ENCODE measurements at places on chromosomes 5 and 9.

DNA sequence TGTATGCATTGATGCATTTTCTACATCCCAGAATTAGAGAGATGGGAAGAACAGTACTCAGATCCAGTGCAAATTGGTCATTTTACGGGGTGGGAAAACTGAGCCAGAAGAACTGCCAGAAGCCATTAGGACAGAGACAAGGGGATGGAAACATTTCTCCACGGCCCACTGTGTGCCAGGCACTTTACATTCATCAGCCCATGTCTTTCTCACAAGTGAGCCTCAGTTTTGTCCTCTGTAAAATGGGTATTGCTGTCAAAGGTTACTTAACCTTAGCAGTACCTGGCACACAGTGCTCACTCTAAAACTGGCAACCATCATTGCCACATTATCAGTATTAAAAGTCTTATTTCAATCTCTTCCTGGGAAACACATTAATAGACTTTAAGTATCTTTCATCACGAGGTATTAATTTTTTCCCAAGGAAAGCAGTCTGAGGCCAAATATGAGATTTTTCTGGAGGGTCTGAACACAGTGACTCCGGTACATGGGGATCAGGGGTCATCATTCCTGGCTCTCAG, 5.2 kb downstream of the DUSP1 start:
- no peak for DNase-seq

GRCh38 chr5:62791059-62791458, 212.4 kb downstream of the LRRC70 start:
- DNase-seq: no peak

DNA sequence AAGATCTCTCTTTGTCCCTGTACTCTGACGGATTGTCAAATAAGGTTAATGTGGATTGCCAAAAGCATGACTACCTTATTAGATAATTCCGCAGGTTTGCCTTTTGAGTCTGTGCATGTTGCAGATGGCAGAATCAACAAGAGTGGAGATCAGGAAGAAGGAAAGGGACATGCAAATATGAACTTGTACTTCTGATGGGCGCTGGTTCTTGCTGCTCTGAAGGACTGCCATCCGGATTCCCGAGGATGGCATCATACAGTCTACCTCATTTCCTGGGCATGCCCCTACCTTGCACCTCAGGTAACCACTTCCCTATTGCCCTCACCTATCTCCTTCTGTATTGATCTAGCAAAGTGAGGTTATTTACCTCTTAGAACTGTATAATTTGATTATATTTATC, 504.2 kb downstream of the ACTL7B start:
- DNase-seq: no peak

GRCh38 chr5:14588758-14589543, 7.4 kb downstream of the OTULINL start:
- DNase-seq: no peak

- peak; percentile 70 for DNase-seq
Measured at GRCh38 chr5:80191991-80192398, 63.9 kb downstream of the SERINC5 start.

DNA sequence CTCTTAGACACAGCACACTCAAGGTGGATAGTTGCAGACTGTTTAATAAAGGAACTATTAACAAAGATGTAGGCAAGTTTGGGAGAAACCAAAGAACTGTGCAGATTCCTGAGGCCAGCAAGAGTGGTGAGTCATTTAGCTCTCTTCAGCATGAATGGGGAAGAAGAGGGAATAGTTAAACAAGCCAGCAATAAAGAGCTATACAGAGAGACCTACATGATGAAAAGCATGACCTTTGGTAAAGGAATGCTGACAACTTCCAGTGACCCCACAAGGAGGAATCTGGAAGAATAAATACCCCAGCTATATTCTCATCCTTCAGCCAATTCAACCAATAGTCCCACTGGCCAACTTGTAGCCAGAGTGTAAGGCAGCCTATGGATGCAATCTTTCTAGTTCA, 706.0 kb upstream of the GRAMD2B start:
- no peak for DNase-seq

GRCh38 chr9:114366334-114367128, 21.3 kb downstream of the AKNA start:
- no peak for DNase-seq

GRCh38 chr9:82558855-82559630, 503.9 kb downstream of the RASEF start:
- no peak for DNase-seq

DNA sequence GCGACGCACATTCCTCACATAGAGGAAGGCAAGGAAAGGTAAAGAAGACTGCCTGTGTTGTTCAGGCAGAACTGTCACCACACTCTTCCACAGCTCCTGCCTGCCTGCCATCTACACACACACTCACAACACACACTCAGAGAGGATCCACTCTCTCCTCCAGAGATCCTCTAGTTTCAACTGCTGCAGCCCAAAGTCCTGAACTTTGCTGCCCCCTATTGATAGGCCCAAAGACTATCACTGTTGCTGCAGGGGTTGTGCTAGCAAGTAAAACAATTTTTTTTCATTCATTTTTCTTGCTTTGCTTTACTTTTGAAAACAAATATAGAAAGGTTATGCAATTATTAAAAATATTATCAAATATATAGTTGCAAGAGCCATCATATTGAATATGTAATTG, 5.9 kb upstream of the CFAP90 start:
- DNase-seq: peak; percentile 78

DNA sequence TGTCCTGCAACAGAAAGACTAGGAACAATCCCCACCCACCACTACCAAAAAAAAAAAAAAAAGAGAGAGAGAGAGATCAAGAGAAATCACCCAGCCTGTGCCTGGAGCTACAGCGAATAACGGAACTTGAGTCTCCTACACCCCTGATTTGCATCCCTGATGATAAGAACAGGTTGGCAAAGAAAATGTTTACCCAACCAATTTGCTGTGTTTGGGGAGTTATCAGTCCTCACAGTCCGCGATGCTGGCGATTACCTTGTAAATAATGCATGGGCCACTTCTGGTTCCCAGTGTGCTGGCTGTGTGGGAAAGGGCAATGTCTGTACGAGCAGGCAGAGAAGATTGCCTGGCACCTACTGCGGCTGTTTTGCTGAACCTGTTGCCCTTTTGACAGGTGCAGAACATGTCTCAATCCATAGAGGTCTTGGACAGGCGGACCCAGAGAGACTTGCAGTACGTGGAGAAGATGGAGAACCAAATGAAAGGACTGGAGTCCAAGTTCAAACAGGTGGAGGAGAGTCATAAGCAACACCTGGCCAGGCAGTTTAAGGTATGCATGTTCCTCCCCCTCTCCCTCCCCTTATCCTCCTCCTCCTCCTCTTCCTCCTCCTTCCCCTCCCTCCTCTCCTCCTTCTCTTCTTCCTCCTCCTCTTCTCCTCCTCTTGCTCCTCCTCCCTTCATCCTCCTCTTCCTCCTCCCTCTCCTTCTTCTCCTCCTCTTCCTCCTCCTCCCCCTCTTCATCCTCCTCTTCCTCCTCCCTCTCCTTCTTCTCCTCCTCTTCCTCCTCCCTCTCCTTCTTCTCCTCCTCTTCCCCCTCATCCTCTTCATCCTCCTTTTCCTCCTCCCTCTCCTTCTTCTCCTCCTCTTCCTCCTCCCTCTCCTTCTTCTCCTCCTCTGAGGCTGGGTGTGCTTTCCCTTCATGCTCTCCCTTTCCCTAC, 8.3 kb downstream of the OLFM1 start:
- DNase-seq: no peak

GRCh38 chr9:116975126-116975525, 288.0 kb downstream of the TRIM32 start:
- DNase-seq: no peak

GRCh38 chr5:59922220-59922619, 28.7 kb upstream of the PDE4D start:
- no peak for DNase-seq

GRCh38 chr5:87787625-87788256, 375.0 kb upstream of the CCNH start:
- no peak for DNase-seq

DNA sequence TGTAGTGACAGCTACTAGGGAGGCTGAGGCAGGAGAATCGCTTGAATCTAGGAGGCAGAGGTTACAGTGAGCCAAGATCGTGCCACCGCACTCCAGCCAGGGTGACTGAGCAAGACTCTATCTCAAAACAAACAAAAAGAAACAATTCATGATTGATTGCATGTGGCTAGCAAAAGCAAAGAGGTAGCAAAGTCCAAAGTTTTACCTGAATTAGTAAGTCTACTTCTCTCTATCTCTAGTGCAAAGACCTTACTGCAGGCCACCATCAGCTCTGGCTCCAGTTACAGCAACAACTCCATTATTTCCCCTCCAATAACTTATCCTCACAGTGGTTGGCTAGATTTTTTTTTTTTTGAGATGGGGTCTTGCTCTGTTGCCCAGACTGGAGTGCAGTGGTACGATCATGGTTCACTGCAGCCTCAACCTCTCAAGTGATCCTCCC, 6.2 kb upstream of the SAR1B start:
- no peak for DNase-seq

GRCh38 chr9:38339087-38339486, 53.4 kb upstream of the ALDH1B1 start:
- DNase-seq: no peak

GRCh38 chr5:101878190-101878589, 417.9 kb downstream of the SLCO4C1 start:
- no peak for DNase-seq

DNA sequence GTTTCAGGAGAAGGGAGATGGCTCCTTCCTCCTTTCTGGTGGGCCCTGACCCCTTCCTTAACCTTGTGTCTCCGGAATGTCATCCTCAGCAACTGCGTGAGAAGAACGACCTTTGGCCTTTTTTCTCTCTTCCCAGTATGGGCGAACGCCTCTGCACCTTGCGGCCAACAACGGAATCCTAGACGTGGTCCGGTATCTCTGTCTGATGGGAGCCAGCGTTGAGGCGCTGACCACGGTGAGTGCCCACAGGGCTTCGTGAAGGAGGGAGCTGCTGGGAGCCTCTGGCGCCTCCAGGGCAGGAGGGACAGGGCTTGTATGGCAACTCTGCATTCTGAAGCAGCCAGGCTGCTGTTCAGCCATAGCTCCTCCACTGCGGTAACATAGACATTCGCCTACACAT, 68.0 kb upstream of the CTSL start:
- no peak for DNase-seq

DNA sequence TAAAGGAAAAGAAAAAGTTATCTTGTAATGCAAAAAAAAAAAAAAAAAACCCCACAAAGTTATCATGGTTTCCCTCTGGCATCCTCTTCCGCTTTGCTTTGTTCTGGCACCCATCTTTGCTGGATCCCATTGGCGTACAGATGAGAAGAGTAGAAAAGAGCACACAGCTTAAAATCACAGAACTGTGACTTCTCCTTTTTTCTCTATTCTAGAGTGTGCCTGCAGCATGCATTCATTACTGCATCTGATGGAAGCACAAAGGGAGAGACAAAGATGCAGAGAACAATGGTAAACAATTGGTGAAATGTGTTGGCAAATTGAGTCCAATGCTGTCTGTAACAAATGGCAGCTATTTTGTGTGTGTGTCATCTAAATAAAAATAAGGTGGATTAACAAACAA, 440.8 kb upstream of the PIK3R1 start:
- DNase-seq: peak; percentile 21

DNA sequence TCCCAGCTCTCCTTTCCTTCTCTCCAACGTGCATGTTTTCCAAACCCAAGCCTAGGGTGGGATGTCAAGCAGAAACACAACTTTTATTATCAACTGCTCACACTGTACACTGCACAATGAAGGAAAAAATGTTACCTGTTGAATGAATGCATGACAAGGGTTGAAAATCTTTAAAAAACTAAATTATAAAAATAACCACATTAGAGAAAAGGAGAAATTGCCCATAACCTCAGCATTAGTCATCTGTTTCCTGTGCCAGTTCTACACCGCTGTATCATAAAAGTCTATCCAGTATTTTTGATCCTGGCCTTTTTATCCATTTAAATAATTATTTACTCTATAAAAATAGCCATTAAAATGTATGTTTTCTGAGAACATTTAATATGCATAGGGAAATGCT, 101.1 kb downstream of the APBA1 start:
- DNase-seq: no peak

GRCh38 chr5:167797933-167798332, 493.5 kb upstream of the WWC1 start:
- DNase-seq: no peak

DNA sequence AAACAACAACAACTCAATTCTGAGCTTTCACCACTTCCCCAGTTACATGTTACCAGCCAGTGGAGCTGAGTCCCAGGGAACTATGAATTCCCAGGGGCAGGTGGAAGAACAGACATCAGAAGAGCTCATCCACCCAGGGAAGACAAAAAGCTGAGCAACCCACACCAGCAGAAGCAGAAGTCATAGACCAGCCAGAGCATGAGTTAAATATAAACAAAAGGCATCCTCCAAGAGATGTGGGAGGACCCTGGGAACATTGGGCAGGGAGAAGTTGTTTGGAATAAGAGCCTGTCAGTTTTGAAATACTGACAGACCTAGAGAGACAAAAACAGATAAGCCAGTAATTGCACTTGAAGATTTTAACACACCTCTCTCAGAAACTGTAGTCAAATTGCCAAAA, 102.3 kb upstream of the LMX1B start:
- no peak for DNase-seq

- DNase-seq: no peak
Measured at GRCh38 chr9:88746029-88746742, 211.2 kb downstream of the NXNL2 start.

GRCh38 chr5:15547261-15547839, 47.4 kb downstream of the FBXL7 start:
- DNase-seq: no peak

- DNase-seq: no peak
Measured at GRCh38 chr9:90162326-90162725, 480.3 kb downstream of the DIRAS2 start.

- no peak for DNase-seq
Measured at GRCh38 chr5:168152660-168153059, 138.8 kb upstream of the WWC1 start.

DNA sequence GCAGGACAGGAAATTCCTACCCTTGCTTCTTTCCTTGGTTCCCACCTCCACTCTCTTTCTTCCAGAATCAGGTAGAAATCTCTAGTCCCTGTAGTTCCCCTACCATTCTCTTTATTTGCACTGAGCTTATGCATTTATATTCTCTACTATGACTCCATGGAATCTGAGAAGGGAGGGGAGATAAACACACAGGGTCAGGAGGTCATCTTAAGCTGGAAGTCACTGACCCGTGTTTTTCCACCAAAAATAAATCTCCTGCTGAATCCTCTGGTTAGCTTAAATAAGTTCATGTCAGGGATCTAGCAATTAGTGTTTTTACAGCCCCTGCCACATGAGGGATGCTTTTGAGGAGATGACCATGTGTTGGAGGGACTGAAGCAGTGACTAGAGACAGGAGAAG, 3.7 kb downstream of the ACTL7B start:
- DNase-seq: no peak

DNA sequence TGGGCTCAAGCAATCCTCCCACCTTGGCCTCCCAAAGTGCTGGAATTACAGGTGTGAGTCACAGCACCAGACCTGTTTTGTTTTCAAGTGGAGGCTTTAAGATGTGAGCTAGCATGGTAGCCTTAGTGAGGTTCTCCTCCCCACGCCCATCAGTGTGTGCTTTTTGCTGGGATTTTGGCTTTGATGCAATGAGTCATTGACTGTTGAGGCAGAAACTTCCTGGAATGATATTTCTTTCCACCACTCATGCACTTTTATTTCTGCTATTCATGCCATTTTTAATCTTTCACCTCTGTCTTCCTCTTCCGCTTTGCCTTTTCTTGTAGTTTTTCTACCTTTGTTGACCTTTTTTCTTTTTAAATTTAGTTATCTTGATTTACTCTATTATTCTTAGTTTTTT, 4.2 kb upstream of the NFIL3 start:
- no peak for DNase-seq

GRCh38 chr9:118896324-118897000, 472.8 kb downstream of the BRINP1 start:
- DNase-seq: no peak
